ENCODE measurements at places on chromosomes 6 and 20.

GRCh38 chr6:71349976-71350615, 61.5 kb downstream of the OGFRL1 start:
- DNase-seq = no peak

DNA sequence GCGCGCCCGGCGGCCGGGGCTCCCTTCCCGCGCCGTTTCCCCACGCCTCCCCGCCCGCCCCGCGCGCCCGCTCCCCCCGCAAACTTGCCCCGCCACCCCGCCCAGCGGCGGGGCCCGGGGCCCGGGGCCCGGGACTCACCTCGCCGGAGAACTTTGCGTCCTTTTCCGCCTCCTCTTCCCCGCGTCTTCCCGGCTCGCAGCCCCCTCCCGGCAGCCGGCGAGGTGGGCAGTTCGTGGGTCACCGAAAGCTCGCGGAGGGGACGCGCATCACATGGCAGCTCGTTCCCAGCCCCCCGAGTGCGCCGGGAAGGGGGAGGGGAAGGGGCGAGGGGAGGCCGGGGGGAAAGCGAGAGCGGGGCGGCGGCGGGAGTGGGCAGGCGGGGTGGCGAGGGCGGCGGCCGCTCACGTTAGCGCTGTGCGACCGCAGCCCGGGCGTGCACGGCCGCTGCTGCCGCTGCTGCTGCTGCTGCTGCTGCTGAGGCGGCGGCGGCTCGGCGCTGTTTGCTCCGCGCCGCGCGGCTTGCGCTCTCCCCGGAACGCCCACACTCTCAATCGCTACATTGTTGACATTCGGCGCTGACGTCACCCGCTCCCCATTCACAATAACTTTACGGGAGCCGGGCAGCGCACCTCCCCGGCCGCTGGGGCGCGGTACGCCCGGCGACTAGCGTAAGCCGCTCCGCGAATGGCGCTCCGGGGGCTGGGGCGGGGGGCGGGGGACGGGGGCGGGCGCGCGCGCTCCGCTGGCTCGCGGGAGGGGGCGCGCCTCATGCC, at the start of gene BACH2:
TSS of gene BACH2 (minus strand) at position 503 of the 774 bp plus-strand sequence. CDS start 287,999 bp downstream, outside the sequence.
- peak; percentile 86 for DNase-seq

DNA sequence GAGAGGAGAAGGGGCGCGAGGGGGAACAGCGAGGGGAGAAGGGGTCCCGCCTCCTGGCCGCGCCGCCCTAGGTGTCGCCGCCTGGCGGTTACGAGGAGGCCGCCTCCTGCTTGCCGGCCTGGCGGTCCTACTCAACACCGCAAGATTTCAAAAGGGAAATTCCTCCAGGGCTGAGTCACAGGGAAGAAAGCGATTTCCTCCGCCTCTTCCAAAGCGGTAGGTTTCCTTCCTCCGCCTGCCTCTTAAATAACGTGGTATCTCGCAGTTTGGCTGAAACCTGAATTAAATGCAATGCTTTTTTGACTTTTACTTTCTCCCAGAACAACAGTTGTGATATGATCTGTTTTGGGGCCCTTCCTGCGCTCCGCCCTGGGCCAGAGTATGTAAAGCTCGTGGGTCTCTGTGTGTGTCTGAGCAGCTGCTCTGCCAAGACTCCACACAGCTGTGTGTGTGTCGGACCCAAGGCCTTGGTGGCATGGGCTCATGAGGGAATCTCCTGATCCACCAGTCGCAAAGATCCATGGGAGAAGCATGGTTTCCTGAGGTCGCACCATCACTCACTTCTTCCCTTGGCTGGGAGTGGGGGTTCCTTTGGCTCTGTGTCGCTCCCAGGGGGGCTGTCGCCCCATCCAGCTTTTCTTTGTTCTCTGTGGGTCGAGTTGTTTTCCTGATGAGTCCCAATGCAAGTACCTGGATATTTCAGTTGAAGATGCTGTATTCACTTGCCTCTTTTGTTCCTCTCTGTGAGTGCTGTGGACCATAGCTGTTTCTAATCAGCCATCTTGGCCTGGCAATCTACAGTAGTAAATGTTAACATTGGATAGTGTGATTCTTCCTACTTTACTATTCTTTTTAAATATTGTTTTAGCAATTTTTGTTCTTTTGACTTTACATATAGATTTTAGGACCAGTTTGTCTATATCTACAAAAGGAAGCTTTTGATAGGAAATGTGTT, 31.6 kb upstream of the NOTCH4 start:
- peak; percentile 86 for DNase-seq

DNA sequence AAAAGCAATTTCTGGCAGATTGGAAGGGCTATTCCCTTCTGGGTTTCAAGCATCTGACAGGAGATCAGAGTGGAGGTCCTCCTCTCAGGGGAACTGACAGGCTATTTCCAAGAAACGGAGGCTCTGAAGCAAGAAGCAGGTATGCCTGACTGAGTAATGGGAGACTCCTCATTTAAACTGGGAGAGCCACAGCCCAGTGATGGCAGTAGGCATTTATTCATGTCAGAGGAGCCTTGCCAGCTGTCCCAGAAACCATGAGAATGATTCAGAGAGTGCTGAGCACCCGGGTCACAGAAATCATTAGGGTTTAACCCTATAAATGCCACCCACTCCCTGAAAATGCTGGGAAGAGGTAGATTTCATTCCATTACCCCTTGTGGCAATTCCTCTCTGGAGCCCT, 247.5 kb upstream of the RNF217 start:
- no peak for DNase-seq

DNA sequence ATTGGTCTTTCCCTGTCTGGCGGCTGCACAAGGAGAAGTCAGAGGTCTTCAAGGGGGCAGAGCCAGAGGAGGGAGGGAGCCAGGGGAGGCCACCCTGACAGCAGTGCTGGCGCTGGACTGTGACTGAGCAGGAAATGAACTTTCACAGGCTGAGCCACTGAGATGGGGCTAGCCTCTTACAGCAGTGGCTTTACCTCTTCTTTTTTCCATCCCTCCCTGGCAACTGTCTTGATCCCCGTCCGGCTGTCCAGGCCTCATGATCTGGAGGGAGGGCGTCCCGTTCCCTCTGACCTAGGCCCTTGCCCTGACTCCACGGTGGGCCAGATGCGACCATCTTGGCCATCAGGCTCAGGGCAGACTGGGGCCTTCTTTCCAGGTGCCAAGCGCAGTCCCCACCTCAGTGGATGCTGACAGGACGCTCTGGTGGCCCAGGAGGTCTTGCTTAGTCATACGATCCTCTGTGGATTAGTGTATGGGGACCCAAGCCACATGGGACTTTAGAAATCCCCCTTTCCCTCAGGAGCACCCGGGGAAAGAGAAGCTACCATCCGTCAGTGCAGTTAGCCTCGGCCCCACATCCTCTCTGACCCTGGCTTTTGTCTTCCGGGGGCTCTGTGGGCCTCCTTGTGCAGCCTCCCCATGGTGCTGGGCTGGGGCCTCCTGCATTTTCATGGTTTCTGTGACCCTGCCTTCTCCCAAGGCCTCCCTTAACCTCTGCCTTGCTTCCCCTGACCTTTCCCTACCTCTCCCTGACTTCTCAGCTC, 57.4 kb upstream of the CCDC167 start:
- no peak for DNase-seq

DNA sequence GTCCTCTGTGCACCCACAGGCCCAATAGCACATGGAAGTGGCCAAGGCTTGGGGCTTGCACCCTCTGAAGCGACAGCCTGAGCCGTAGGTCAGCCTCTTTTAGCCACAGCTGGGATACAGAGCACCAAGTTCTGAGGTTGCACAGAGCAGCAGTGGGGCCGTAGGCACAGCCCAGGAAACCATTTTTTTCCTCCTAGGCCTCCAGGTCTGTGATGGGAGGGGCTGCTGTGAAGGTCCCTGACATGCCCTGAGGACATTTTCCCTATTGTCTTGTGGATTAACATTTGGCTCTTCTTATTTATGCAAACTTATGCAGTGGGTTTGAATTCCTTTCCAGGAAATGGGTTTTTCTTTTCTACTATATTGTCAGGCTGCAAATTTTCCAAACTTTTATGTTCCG, 878.7 kb upstream of the MAN1A1 start:
- no peak for DNase-seq

GRCh38 chr6:166707045-166707444, 80.0 kb upstream of the RPS6KA2 start:
- DNase-seq = peak; percentile 43

DNA sequence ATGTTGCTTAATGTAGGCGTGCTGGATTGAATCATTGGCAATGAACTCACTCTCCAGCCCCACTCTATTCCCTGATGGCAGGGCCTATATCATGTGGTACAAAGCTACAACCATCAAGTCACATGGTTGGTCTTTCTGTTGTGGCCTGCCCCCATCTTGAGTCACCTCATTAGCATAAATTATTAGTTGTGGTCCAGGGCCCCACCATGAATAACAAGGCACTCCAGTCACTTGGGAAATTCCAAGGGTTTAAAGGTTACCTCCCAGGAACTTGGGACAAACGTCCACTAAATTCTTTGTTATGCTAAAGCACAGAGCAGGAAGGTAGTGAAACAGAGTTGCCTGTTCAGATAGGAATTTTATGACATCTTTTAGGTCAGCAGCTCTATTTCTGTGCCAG, 193.7 kb downstream of the SLC35F1 start:
- peak; percentile 9 for DNase-seq

DNA sequence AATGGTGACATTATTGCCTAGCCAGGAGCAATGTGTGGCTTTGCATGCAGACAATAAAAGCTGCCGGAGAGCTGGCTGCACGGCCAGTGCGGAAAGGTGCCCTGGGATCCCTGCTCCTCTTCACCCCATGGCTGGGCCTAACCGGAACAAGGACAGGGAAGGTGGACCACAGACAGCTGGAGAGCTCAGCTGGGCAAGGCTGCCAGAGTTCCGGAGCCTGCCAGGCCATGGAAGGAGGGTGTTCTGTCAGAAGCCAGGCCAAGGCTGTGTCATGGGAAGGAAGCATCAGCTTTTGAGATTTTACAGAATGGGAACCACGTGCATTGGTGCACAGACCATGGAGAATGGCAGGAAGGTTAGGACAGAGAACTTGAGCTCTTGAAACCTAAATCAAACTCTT, 25.0 kb downstream of the MAP1LC3A start:
- no peak for DNase-seq

GRCh38 chr20:31691646-31692275, 30.9 kb downstream of the BCL2L1 start:
- DNase-seq = no peak

DNA sequence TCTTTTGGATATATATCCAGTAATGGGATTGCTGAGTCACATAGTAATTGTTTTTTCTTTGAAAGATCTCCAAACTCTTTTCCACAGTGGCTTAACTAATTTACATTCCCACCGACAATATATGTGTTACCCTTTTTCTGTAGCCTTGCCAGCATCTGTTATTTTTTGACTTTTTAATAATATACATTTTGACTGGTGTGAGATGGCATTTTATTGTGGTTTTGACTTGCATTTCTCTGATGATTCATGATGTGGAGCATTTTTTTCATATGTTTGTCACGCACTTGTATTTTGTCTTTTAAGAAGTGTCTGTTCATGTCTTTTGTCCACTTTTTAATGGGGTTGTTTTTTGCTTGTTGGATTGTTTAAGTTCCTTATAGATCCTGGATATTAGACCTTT, 58.9 kb upstream of the OPRM1 start:
- no peak for DNase-seq

- DNase-seq = no peak
Observed at GRCh38 chr20:6698723-6699122, 68.8 kb upstream of the BMP2 start.

DNA sequence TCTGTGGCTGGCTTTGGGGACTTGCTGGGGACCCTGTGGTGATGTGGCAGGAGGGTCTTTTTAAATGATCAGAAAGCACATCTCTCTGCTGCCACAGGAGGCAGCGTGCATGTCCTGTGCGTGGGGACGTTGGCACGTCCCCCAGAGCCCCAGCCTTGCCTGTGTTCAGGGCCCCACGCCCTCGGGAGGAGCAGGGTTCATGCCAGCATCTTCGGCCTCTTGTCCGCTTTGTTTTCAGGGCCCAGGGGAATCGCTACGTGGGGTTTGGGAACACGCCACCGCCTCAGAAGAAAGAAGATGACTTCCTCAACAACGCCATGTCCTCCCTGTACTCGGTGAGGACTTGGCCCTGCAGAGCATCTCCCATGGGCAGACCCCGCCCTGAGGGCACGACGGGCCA, 6.0 kb downstream of the ARFGAP1 start:
- DNase-seq = no peak

DNA sequence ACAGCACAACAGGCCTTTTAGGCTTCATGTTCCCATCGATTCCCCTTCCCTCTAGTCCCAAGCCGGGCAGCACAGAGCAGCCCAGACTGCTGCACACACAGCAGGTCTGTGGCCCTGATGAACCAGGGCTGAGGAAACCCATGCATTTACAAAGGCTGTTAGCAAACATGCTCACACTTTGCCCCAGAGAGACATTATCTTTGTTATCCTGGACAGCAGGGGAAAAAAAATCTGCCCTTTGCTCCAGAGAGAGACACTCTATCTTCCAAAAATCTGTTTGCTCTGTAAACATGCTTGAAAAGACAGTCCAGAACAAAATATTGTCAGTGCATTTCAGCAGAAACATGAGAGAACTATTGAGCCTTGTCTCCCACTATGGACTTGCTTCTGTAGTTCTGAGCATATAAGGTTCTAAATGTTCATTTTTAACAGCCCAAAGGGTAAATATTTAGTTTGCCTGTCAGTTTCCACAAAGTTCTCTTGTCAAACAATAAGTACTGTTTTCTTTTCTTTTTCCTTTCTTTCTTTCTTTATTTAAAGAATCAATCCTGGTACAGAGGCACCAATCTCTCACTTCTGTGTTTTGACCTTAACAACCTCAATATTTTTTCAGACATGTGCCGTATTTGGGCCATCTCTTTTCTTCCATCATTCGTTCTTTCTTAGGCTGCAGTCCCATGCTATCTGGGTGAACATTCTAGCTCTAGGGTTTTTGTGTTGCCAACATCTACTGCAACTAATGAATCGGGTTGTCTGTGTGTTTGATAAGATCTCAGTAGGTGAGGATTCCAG, 468.0 kb downstream of the EPM2A start:
- DNase-seq = no peak

- DNase-seq = no peak
Observed at GRCh38 chr6:137202078-137202477, 17.1 kb downstream of the IFNGR1 start.

- no peak for DNase-seq
Observed at GRCh38 chr20:45153147-45153546, 21.6 kb upstream of the PI3 start.

- DNase-seq = no peak
Observed at GRCh38 chr20:20531283-20531682, 163.4 kb downstream of the INSM1 start.

GRCh38 chr6:133612459-133612858, 276.5 kb upstream of the TCF21 start:
- DNase-seq = no peak

GRCh38 chr6:74060354-74060753, 364.4 kb downstream of the CD109 start:
- no peak for DNase-seq

DNA sequence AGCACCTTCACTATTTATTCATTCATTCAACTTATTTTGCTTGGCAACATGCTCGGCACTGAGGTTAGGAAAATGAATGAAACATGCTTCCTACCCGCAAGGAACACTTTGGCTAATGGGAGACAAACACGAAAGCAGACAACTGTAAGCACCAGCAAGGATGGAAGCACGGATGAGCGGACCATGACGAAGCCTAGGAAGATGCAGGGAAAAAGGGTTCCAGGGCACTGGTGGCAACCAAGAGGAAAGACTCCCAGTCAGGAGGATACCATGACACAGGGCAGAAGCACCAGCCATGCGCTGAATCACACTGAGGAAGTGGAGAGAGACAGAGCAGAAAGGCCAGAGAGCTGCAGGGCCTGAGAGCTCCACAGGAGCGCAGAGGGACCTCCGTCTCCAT, 9.8 kb downstream of the PDE10A start:
- no peak for DNase-seq
